Activated CD4-positive, alpha-beta T cell treated with anti-CD3 and anti-CD28 coated beads, Interleukin-2, amount 50 U/mL, for 16 hours (primary cell): ENCODE measurements at places on chromosomes 3 and 15.

DNA sequence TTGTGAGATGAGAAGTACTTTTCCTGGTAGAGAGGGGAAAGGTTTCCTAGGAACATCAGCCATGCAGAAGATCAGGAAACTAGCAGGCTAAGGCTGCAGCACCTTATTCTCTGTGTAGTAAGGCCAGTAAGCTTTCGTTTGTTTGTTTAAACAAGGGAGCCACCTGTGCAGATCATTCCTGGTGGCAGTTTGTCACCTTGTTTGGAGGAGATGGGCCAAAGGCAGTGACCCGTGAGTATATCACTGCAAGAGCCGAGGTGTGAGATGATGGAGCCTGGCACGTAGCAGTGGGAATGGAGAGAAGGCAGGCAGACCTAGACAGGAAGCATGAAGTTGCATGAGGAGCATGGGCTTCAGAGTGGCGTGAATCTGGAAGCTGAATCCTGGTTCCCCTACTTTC is 19.6 kb downstream of the ATG7 start:
- DNase-seq = no peak

DNA sequence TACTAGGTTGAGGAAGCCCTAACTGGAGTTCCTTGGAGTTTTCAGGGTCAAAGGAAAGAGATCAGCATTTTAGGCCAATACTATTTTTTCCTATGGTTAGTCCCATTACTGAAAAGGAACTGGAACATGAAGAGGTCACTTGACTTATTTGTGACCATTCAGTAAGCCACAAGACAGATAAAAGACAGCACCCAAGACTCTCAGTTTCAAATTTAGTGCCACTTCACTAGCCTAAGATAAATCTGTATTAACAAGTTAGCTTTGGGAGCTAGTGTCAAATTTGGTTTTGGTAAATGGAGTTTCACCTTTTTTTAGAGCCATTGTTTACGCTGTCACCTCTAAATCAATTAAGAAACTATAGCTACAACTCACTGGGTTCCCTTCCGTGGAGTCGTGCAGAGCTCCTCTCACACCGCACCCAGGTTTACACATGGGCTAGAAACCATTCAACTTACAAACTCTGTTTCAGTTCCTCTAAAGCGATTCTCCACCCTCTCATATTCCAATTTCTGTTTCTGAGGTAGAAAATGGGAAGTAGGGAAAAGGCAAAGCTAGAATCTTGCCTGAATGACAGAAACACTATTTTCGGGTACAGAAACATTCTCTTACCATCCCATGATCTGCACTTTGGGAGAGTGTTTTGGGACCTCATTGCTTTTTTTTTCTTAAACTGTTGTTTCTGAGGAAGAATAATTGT is 14.4 kb downstream of the CCDC32 start:
- no peak for DNase-seq

GRCh38 chr15:92444631-92445030 is 51.0 kb downstream of the ST8SIA2 start:
- DNase-seq = no peak

GRCh38 chr15:92636908-92637481 is 18.6 kb downstream of the FAM174B start:
- no peak for DNase-seq

GRCh38 chr3:33980252-33980651 is 181.8 kb downstream of the PDCD6IP start:
- no peak for DNase-seq

DNA sequence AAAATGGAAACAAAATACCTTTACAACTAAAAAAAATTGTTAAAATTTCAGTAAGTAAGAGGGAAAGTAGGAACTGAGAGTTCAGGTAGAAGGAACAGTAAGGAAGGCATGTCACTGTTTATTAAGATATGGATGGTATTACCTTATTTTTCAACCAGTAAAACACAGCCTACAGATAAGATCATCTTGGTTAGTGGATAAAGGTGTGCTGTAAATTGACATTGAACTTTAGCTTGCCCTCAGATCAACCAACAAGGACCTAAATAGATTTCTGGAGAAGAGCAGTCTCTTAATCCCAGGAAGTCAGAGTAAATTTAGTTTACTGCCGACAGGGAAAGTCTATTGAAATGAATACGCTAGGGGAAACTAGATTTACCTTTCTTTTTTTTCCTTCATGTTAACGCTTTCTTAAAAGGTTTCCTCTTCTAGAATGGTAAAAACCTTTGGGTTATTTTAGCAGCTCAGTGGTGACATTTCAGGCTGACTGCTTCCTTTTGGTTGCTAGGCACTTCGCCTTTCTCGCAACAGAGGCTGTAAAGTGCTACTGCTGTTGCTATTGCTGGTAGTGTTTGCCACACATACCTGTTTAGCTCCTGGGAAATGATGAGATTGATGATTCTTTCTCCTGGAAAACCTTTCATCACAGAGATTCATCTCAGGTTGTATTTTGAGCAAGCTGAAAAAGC is 12.9 kb downstream of the DZIP3 start:
- DNase-seq = peak; percentile 14

- no peak for DNase-seq
Observed at GRCh38 chr3:77348244-77348855, 308.5 kb downstream of the ROBO2 start.

DNA sequence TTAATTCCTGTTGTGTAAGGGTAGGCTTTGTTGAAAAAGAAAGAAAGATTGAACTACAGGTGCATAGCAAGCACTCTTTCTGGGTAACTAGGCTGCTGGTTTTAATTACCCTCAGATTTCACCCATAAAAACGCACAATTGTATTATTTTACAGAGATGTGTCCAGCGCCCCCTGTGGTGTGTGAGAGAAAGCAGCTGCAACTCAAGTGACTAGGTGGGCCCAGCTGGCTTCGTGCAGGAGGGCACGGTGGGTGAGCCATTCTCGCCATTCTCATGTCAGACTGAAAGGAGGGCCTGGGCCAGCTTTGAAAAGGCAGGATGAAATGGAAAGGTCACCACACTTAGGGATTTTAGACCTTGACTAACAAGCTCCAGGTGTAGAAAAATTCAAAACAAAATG is 122.6 kb downstream of the LRIG1 start:
- DNase-seq = peak; percentile 10

- no peak for DNase-seq
Observed at GRCh38 chr15:99911816-99912215, 178.6 kb upstream of the LYSMD4 start.

- DNase-seq = no peak
Observed at GRCh38 chr15:85489773-85490493, 109.5 kb downstream of the AKAP13 start.

GRCh38 chr3:72591522-72592421 is 256.5 kb downstream of the SHQ1 start:
- no peak for DNase-seq
